ENCODE measurements at places on chromosomes 12 and 14. TPM values are rescaled to one million over a fixed set of nuclear protein-coding genes. Genes with fewer than 3 reads are reported as not detected.

Gene GPR132
- total RNA-seq, result 0.67 TPM

Gene RAD9B
- total RNA-seq, result 0.36 TPM

Gene AJUBA
- 40.3 TPM for total RNA-seq

Gene MIP
- not detected for total RNA-seq

Gene ST8SIA1
- total RNA-seq, result 0.11 TPM

Gene MYF5
- total RNA-seq, result not detected

Gene TAS2R31
- 0.17 TPM for total RNA-seq

Gene ZBTB42
- total RNA-seq, result 3.7 TPM

Gene KRT75
- 0.26 TPM for total RNA-seq

Measured in A549 treated with DMSO at 1 μM for 4 hours (cell line).